Common myeloid progenitor, CD34-positive (primary cell): ENCODE measurements at places on chromosomes 3 and 15.
A peak's percentile ranks its signal among the peaks of the same experiment; 100 is the strongest.

DNA sequence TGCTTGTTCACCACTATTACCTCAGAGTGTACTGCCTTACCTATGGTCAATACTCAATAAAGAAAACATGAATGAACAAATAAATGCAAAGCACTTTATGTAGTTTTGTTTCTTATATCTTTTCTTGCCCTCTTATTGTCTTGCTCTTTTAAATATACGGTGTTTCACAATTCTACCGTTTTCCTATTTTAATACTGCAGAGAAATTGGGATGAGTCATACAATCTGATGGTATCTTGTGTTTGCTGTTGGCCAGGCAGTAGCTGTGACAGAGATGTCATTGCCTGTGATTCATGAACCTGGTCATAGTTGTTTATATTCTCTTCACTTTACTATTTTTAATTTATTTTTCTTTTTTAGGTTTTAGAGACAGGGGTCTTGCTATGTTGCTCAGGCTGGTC is 48.3 kb downstream of the SERP1 start:
- peak; percentile 66 for DNase-seq

- DNase-seq, result no peak
These were observed 19.9 kb upstream of the EBLN2 start for GRCh38 chr3:73041537-73041936.

- no peak for DNase-seq
These were observed 32.1 kb downstream of the SCAP start for GRCh38 chr3:47443611-47443995.

DNA sequence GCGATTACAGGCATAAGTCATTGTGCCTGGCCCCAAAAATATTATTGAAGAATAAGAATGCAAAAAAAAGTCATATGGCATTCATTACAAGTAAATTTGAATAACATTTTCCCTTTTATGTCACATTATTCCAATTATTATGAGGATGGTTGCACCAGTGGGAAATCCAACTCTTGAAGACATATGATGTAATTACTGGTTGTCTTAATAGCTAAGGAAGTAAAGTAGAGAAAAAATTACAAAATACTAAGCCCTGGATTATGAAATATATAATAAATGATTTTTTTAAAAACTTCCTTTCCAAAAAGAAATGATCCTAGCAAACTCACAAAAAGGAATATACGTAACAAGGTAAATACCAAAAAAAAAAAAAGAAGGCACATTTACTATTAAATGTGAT is 98.9 kb downstream of the FMN1 start:
- no peak for DNase-seq

- no peak for DNase-seq
These were observed 287.6 kb downstream of the SOX2 start for GRCh38 chr3:181999314-181999713.

DNA sequence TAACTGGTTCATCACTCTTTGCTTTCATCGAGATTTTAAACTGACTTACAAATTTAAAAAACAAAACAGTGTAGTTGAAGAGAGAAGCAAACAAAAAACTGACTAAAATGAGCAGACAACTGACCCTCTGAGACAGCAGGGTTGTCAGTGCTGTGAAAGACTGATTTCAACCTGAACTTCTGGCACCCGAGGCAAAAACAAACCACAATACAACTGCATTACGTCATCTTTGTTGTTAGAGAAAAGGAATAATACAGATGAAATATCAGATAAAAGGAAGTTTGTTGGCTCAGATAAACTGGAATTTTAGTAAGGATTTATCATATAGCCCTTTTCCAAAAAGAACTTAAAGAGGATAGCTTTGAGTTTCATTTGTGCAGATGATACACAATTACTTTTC is 51.1 kb downstream of the PARP15 start:
- DNase-seq, result no peak

DNA sequence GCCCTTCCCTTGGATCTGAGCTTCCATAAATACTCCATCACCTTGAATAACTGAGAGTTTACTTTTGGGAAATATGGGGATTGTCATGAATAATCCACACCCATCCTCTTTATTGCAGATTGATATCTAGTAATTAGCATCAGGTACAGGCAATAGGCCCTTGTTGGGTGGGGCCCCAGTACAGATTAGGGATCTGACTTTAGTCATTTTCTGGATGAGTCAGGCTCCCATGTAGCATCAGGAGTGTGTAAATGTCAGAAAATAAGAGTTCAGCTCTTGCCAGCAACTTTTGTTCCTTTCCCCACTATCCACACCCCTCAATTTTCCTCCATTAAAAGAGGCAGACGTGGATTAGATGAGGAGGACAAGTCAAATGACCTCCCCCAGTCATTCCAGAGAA is 17.7 kb upstream of the SNRK start:
- no peak for DNase-seq

- no peak for DNase-seq
These were observed 130.1 kb downstream of the RTP4 start for GRCh38 chr3:187498211-187498724.

GRCh38 chr15:101368086-101368780 is 73.2 kb upstream of the SNRPA1 start:
- no peak for DNase-seq

DNA sequence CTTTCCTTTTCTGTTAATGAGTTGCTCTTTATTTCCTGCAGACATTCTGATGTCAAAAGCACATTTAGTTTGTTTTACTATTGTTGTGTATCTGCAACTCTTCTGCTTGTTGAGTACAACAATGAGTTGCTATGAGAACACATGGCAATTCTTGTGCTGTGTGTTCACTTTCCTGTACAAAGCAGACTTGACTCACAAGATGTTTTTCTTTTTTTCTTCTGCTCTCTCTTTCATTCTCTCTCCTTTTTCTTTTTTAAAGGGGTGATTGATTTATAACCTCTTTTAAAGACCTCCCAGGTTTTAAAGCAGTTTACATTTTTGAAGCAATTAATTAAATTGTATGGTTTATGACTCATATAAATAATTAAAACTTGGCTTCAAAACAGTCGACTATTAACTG is 31.6 kb upstream of the ABHD10 start:
- DNase-seq, result no peak

- no peak for DNase-seq
These were observed 74.6 kb downstream of the UMPS start for GRCh38 chr3:124804875-124805274.

- no peak for DNase-seq
These were observed 337.8 kb upstream of the DNAJC19 start for GRCh38 chr3:181327349-181327748.
